CD4-positive, alpha-beta T cell treated with Interleukin-1 beta for 1 hour (primary cell): ENCODE measurements at places on chromosomes 7 and 10.
A peak's percentile ranks its signal among the peaks of the same experiment; 100 is the strongest.

- DNase-seq, result no peak
Observed at GRCh38 chr7:90605055-90605454, 8.9 kb downstream of the CDK14 start.

DNA sequence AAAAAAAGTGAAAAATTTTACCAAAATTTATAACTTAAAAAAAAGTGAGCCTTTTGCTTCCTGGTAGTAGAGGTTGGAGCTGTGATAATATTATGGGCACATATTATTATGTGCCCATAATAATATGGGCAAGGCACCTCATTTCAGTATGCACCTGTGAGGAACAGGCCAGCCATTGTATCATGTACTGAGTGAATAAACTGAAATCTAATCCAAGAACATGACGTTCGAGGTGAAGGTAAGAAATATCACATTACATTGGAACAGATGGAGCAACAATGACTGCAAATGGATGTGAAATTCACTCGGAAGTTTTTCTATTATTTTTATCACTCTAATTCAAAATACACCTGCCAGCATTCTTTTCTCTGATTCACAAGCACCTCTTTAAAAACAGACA is 216.0 kb downstream of the KLF6 start:
- no peak for DNase-seq

- DNase-seq, result no peak
Observed at GRCh38 chr10:124264271-124264670, 154.5 kb downstream of the OAT start.

DNA sequence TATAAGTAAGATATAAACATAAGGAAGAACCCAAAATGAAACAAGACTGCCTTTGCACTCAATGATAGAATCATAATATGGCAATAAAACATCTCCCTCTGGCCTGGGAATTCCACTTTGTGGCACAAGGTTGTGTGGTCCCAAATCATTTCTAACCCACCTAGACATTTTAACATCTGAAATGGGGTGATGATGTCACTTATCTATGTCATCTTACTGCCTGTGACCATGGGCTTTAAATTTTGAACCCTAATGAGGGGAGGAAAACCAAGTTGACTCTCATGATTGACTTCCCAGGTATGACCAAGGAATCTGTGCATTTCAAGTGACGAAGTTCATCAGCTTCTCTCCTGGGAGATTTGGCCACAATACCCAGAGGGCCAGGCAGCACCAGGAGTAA is 24.5 kb upstream of the ACSM6 start:
- no peak for DNase-seq

DNA sequence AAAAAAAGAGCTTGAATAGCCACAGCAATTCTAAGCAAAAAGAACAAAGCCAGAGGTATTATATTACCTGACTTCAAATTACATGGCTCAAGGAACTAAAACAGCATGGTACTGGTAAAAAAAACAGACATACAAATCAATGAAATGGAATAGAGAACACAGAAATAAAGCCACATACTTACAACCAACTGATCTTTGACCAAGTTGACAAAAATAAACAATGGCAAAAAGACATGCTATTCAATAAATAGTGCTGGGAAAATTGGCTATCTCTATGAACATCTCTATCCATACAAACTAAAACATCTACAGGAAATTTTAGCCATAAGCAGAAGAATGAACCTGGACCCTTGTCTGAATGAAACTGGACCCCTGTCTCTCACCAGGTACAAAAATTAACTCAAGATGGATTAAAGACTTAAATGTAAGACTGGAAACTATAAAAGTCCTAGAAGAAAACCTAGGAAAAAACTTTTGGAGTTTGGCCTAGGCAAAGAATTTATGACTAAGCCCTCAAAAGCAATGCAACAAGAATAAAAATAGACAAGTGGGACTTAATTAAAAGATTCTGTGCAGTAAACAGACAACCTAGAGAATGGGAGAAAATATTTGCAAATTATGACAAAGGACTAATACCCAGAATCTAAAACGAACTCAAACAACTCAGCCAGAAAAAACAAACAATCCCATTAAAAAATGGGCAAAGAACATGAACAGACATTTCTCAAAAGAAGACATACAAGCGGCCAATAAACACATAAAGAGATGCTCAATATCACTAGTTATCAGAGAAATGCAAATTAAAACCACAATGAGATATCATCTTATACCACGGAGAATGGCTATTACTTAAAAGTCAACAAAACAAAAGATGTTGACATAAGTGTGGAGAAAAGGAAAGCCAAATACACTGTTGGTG is 72.8 kb upstream of the DDC start:
- no peak for DNase-seq

- DNase-seq, result no peak
Observed at GRCh38 chr10:133328358-133329343, 8.0 kb downstream of the CALY start.

DNA sequence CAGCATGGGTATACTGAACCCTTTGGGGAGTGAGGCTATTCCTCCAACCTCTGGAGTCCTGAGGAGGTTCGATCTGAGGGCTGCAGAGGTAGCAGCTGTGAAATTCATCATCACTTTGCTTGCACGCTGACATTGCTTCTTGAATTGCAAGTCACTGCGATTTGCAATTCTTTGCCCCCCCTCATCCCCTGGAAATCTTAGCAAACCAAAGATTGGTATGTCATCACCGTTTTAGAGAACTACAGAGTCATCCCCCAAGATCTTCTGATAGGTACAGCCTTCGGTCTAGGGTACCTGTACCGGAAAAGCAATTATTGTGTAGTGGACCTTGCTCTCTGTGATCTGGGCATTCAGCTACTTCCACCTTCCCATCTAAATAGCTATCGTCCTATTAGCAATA is 192.6 kb downstream of the KLF6 start:
- no peak for DNase-seq

GRCh38 chr7:154304231-154304630 is 252.0 kb downstream of the DPP6 start:
- DNase-seq, result no peak

GRCh38 chr10:79066411-79067240 is 2.1 kb upstream of the ZMIZ1 start:
- no peak for DNase-seq

DNA sequence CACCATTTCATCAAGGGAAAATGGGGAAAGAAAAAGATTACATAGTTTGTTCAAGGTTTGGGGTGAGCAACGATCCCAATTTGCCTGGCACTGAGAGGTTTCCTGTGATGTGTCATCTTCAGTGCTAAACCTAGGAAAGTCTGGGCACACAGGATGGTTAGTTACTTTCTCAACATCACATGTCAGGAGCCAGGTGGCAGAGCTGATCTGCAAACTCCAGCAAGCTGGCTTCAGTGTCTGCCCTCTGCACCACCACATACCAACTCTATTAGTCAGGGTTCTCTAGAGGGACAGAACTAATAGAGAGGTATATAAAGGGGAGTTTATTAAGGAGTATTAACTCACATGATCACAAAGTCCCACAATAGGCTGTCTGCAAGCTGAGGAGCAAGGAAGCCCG is 11.3 kb downstream of the ADAM12 start:
- no peak for DNase-seq

GRCh38 chr7:70676243-70676642 is 455.7 kb upstream of the GALNT17 start:
- DNase-seq, result no peak

DNA sequence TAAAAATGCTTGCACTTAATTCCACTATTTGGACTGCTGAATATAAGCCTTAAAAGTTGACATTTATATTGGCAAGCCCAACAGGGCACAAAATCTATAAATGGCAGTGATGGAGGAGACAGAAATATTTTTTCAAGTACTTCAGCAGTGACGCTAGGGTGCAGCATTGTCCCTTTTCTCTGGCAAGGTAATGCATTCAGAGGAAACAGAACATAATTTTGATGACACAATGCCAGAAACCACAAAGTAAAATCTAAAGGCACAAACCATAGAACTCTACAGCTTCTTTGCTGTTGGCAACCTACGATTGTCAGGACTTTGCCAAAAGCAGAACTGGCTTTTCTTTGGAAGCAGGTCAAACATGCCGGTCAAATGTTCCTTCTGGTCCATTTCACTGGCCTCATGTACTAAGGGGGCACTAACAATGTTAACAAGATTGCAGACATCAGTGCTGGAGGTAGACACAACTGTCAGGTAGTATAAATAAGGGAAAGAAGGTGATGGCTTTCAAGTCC is 30.9 kb upstream of the FAM133B start:
- DNase-seq, result peak; percentile 83

DNA sequence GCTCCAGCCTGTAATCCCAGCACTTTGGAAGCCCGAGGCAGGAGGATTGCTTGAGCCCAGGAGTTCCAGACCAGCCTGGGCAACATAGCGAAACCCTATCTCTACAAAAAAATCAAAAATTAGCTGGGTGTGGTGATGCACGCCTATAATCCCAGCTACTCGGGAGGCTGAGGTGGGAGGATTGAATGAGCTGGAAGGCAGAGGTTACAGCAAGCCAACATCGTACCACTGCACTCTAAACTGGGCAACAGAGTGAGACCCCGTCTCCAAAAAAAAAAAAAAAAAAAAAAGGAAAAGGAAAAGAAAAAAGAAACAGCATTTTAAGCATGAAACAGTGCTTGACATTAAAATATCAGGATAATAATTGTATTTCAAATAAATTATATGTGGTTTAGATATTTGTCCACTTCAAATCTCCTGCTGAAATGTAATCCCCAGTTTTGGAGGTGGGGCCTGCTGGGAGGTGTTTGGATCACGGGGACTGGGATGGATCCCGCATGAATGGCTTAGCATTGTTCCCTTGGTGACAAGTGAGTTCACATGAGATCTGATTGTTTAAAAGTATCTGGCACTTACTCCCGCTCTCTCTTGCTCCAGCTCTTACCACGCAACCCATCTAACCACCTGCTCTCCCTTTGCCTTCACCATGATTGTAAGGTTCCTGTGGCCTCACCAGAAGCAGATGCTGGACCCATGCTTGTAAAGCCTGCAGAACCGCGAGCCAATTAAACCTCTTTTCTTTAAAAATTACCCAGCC is 103.4 kb downstream of the SRPK2 start:
- DNase-seq, result no peak

GRCh38 chr10:126235091-126235978 is 152.9 kb downstream of the ADAM12 start:
- no peak for DNase-seq

DNA sequence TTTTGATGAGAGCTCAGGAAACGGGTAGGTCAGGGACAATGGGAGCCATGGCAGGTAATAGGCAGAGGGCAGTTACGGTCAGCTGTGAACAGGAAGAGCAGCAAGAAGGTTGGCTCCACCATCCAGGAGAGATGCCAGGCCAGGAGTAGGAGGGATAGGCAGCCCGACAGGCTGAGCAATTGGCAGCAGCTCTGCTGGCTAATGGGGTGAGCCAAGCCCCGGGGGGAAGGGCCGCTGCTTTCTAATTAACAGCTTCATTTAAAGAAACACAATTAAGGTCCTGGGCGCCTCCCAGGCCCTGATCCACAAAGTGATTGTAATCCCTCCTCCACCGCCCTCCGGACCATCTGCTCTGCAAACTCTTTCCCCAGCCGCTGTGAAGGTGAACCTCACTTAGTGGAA is 23.7 kb downstream of the SH2B2 start:
- DNase-seq, result no peak

GRCh38 chr7:33449847-33450246 is 320.5 kb downstream of the BBS9 start:
- DNase-seq, result no peak

- DNase-seq, result no peak
Observed at GRCh38 chr7:156179872-156180390, 367.7 kb upstream of the SHH start.
